ENCODE measurements at places on chromosomes 12 and 14.

DNA sequence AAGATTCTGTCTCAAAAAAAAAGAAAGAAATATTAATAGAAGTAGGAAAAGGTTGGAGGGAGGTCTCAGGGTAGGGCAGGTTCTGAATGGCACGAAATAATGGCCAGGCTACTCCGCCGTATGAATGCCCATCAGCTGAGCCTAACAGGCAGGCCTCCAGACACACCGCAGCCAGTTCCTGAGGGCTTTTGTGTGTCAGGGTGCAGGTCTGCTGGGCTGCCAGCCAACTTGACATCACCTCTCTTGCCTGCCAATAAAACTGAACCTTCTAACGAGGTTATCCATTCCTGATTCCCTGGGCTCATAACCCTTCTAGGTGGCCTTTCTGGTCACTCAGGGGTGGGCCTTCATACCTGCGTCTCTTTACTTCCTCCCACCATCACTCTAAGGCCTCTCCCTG, 3.0 kb downstream of the IFI27 start:
- no peak for DNase-seq

- no peak for DNase-seq
Observed at GRCh38 chr14:40413136-40413535, 980.9 kb upstream of the FBXO33 start.

GRCh38 chr12:128077211-128077916, 189.6 kb upstream of the TMEM132C start:
- DNase-seq: no peak

GRCh38 chr14:104313674-104314073, 175.3 kb downstream of the KIF26A start:
- no peak for DNase-seq

- DNase-seq: no peak
Observed at GRCh38 chr14:99720941-99721791, 37.1 kb downstream of the CYP46A1 start.

- no peak for DNase-seq
Observed at GRCh38 chr12:50661300-50662115, 102.4 kb upstream of the ATF1 start.

DNA sequence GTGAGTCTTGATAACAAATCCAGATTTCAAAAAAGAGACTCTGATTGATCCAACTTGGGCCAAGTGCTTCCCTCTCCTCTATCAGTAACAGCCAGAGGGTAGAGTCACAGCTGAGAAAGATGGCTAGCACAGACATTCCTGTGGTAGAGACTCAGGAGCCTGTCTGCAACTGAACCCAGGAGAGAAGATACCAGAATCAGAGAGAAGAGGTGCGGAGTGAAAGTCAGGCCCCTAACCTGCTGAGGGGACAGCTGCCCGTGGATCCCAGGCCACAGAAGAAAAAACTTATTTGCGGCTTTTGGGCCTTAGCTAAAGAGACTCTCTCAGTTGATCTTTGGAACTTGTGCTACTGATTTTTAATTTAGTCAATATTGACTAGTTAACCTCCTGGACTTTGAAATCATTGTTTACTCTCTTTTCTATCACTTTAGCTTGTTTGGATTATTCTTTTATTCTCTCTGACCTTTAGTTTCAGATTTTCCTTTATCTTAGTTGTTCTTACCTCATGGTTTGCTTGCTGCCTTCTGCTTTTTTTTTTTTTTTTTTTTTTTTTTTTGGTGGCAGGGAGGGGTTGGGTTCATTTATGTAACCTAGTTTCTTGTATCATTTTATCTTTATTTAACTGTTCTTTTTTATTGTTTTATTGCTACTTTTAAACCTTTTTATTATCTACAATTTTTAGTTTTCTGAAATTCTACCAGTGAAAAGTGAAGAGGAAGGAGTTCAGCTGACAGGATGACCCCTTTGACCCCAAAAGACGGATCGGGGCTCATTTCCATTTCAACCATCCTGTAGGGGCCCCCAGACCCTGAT, 154.9 kb upstream of the KRR1 start:
- DNase-seq: no peak

DNA sequence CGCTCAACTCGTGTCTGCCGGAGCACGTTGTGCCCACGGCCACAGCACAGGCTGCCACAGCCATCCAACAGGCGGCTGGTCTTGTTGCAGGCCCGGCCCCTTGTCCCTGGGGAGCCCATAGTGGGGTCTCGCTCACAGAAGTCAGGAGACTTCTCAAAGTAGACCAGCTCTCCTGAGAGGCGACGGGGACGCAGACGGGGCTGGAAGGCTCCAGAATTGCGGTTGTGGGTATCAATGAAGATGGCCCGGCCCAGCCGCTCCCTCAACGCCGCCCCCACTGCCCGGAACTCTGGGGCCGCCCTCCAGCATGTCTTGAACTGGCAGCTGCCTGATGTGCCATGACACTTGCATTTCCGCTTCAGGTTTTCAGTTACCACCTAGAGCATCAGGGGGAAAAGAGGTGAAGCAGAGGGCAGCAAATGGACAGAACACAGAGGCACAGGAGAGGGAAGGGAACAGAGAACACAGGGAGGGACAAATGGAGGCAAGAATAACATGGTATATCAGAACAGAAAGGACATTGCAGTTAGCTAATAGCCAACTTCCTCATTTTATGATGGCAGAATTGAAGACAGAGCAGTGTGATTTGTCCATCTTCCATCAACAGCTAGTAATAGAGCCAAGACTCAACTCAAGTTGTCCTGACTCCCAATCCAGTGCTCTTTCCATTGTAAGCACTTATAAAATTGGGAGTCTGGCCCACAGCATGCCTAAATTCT, 5.2 kb downstream of the WNT10B start:
- no peak for DNase-seq

GRCh38 chr12:100718187-100718586, 76.4 kb upstream of the ANO4 start:
- no peak for DNase-seq

DNA sequence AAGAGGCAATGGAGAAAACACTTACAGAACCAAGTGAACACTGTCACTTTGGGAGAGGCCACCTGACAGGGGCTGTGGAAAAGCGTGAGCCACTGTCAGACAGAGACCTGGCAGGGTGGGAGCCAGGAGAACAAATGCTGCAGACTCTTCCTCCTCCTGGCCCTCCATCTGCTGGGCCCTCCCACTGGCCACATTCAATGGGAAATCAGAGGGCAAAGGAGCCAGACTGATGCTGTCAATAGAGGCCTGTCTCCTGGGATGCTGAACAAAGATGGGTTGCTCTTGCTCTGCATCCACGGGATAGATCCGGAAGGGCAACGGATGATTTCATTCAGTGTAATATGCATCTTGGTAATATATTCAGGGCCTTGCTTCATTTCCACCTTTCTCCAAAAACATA, 44.9 kb upstream of the BCAT1 start:
- DNase-seq: no peak

DNA sequence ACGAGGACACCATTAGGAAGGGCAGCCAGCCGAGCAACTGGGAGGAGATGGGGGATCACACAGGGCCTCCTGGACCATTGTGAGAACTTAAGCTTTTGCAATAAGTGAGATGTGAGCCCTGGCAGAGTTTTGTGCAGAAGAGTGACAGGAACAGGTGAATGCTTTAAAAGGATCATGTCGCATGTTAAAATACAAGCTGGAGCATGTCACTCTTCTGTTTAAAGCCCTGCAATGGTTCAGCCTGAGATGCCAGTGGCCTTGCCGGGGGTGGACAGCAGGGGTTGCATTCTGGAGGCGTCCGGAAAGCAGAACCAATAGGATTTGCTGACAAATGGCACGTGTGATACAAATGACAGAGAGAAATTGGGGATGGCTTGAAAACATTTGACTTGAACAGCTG, 137.5 kb upstream of the RFLNA start:
- no peak for DNase-seq

- DNase-seq: no peak
Observed at GRCh38 chr14:96194657-96195431, 9.8 kb upstream of the BDKRB2 start.

DNA sequence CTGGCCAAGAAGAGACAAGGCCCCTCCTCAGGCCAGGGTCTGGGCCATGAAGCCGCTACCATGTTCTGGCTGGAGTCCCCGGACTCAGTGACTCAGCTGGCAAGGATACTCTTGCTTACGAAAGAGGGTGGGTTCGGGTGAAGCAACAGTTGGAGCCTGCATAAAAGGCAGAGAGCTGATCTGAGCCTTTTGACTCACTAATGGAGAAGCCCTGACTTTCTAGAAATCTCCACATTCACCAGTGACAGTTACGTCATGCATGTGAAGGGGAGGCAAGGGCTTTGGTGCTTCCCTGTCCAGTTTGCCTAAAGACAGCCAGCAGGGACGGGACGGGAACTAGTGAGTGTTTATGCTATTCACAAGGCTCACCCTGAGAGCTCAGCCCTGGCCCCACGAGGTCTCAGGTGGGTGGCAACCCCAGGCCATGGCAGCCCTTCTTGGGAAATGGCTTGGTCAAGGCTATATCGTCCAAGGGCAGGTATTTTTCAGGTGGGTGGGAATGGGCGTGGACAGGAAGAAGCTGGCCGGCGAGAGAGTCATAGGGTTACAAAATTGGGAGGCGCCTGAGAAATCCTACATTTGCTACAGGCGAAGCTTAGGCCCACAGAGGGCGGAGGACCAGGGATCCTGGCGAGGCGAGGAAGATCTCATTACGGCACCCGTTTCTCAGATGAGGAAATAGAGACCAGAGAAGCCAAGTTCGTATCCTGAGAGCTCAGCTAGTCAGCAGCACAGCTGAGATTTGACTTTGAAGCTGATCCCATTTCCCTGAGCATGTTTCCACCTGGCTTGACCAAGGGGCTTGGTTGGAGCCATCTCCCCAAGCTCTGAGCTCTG, 314.6 kb downstream of the BCL11B start:
- no peak for DNase-seq

DNA sequence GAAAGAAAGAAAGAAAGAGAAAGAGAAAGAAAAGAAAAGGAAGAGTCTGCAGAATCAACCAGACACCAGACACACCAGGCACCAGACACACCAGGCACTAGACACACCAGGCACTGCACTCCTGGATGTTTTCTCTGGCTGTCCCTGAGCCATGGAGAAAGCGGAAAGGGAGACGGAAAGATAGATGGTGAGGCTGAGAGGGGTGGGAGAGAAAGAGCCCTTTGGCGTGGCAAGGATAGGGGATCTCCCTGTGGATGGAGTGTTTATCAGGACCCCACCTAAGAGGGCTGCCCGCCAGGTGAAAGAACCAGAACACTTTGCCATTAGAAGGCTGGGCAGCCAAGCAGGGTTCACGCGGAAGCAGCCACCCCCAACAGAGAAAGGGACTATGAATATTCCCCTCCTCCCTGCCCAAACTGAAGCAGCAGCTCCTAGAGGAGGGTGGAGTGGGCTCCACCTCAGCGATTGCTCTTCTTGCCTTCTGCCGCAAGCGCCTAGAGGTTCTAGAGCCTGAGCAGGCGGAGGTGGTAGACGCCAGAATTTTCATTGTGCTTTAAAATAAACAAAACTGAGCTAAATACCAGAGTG, 13.4 kb downstream of the ST8SIA1 start:
- DNase-seq: no peak

- DNase-seq: no peak
Observed at GRCh38 chr14:67806246-67806645, 10.1 kb downstream of the ZFYVE26 start.

DNA sequence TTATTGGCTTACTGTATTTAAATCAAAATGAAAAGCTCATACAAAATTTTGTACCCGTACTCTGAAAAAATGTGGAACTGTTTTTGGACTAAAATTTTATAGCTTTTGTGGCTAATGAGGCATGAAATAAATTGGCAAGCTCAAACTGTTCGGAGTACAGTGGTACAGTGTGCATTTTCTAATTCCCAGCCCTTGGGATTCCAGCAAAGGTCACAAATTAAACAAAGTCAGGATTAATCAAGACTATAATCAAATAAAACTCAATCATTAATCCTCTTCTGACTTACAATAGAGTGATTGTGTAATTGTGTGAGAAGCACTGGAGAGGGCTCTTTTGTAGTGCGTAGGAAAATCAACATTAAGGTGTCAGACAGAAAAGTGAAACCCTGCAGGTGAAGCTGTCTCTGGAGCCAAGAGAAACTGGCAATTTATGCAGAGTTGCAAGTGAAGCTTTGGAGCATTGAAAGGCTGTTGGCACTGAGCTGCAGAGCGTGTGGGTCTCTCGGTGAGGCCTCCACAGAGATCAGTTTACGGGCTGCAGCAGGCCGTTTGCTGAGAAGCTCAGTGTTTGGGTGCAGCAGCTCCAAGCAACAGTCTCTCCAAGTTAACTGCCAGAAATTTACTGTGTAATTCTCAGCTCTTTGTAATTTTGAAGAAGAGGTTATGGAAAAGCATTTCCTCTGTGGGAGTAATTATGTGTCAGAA, 275.9 kb downstream of the FBXL14 start:
- DNase-seq: peak; percentile 35

All from LNCaP clone FGC (cell line).